ENCODE measurements at places on chromosomes 3 and 15.

GRCh38 chr3:2246873-2247648, 148.4 kb downstream of the CNTN4 start:
- no peak for DNase-seq

GRCh38 chr3:149808209-149808829, 4.7 kb upstream of the RNF13 start:
- peak; percentile 80 for DNase-seq

DNA sequence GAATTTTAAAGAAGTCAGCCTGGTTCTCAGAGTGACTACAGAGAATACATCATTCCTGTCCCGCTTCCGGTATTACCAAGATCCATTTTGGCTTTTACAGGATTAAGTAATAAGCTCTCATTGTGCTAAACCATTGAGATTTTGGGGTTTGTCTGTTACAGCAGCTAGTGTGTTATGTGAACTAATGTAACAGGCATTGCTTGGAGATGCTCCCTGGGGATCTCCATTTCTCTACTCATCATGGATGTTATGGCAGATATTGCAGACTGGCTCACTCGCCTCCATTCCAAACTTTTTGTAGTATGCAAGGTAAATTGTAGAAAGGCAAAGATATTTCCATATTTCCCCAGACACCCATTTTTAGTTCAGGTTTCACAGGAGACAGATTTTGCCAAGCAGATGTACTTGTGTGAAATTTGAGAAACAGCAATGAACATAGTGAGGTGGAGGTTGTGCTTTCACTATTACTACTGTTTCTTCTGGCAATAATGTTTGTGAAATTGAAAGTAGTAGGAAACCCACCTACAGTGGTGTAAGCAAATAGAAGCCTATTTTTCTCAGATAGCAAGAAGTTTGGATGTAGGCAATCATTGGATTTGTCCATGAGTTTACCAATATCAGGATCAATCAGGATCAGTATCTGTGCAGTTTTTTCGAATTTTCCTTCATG, 177.1 kb upstream of the GALNT15 start:
- no peak for DNase-seq

DNA sequence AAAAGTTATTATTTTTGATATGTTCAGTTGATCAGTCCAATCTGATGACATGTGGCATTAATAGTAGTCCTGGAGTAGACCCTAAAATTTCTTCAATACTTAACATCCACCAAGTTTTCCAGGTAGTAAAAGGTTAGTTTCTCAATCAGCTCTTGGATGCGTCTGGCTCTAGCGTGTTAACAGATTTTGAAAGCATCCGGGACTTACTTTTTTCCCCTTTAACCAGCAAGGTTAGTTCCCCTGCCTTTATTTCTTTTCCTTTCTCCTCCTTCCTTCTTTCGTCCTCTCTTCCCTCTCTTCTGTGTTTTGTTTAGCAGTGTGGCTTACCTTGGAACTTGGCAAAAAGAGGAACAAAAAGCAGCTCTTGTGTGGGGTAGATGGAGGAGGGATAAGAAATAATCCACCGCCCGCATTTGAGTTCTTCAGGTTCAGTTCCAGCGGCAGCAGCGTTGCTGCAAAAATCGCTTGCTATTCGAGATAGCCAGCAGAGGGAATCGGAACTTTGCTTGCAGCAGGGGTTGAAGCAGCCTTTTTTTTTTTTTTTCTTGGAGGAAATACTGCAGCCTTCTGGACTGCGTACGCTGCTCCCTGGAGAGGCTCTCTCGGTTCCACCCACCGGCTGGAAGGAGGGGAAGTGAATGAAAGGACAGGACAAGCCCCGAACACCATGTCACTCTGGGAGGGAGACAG, at the start of gene RBMS3:
Gene RBMS3 (plus strand): TSS at position 668 of the 690 bp plus-strand sequence.
- DNase-seq: peak; percentile 96

GRCh38 chr15:44542596-44542995, 5.6 kb downstream of the EIF3J start:
- DNase-seq: no peak

DNA sequence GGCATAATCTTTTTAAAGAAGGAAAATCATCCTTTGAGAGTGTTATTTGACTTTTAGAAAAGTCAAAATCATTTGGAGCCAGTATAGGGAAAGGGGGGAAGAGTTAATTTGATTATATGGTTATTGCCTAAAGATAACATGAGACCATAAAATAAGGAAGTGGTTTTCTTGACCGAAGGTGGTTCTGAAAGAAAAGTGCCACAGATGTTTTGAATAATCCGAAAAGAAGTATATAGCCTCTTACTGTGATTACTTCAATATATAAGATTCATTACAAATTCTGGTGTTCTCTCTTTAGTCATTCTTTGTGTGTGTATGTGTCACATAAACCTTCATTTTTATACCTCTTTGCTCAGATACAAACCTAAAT, 1.1 kb downstream of the DNAJB11 start:
- DNase-seq: no peak

DNA sequence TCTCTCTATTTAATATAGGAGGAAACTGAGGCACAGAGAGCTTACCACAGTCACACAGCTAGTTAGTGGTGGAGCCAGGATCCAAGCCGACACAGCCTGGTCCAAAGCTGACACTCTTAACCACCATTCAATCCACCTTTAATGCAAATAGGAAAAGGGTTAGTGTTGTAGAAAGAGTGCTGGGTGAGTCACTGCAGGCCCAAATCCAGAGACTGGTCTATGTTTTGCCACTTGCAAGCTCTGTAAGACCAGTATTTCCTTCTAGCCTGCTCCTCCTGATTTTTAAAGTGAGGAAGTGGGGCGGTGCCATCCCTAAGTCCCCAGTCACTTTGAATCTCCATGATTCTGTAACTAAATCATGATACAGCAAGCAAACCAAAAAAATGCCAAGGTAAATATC, 111.0 kb downstream of the MECOM start:
- DNase-seq: no peak

Measured in HCEC 1CT (cell line).